ENCODE measurements at places on chromosomes 3 and 15.

GRCh38 chr15:35117543-35118265, 32.6 kb upstream of the NANOGP8 start:
- DNase-seq: no peak

GRCh38 chr15:74196175-74196574, 6.4 kb downstream of the STRA6 start:
- no peak for DNase-seq

DNA sequence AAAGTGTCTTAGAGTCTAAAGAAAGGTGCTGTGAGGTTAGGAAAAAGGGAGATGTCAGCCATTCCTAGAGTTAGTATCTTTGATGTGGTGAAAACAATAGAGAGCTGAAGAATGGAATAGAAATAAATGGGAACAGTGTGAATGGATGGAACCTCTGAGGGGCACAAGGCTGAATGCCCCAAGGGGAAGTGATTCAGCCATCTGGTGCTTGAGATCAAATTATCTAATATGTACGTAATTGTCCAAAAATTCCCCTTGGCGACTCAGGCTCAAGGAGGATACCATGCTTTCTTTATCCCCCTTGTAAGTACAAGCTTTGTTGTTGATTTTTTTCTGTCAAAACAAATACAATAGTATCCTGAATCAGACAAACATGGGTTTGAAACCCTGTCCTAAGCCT, 361.6 kb downstream of the LSAMP start:
- no peak for DNase-seq

GRCh38 chr15:53811530-53811929, 52.1 kb upstream of the WDR72 start:
- DNase-seq: no peak

- DNase-seq: no peak
These were observed 53.4 kb downstream of the TPRA1 start for GRCh38 chr3:127536830-127537812.

DNA sequence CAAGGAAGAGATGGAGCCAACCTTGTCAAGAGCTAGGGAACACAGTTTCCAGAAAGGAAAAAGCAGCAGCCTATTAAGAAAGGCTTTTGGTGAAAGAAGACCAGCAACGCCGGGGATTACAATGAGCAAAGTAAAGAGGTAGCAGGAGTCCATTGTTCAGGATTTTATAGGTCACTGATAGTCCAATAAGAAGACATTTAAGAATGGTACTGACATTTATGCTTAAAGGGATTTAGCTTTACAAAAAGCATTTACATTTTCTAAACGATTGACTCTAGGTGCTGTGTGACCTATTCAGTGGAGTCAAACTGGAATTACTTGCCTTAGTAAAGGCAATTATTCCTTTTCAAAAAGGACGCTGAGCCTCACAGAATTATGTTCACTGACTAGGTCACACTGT, 40.8 kb downstream of the CSNK1G1 start:
- no peak for DNase-seq

- DNase-seq: no peak
These were observed 80.7 kb upstream of the ALDH1L1 start for GRCh38 chr3:126261037-126261436.

DNA sequence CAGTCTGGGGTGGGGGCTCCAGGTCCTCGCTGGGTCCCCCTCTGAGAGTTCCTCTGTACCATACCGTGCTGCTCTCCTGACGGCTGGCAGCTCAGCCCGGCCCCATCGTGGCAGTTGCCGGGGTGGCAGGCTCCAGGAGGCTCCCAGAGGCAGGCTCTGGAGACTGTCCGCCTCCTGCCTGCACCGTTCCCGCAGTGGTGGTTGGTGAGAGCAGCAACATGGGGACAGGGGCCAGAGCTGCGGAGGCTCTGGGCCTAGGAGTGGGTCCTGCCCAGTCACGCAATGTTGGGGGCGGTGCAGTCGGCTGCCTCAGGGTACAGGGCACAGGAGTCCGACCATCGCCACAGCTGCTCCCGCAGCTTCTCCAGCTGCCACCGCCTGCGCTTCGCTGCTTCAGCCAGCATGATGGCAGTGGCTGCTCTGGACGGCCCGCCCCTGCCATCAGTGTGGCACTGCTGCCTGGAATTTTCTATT, 492.7 kb downstream of the AGBL1 start:
- DNase-seq: no peak

DNA sequence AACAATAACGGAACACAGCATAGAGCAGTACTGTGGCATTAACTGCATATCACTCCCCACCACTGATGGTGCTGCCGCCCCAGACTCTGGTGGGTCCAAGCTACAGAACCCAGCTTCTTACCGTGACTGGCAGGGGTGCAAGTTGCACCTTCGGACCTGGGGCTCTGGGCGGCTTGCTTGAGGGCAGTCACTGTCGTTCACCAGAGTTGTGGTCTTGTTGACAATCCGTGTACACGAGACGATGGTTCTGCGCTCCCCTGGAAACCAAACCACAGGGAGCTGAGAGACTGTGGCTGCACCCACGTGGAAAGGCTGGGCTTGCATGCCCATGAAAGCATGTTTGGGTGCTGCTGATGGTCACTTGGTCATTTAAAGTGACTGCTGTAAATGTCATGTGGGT, 293.0 kb downstream of the ADAMTS17 start:
- no peak for DNase-seq

DNA sequence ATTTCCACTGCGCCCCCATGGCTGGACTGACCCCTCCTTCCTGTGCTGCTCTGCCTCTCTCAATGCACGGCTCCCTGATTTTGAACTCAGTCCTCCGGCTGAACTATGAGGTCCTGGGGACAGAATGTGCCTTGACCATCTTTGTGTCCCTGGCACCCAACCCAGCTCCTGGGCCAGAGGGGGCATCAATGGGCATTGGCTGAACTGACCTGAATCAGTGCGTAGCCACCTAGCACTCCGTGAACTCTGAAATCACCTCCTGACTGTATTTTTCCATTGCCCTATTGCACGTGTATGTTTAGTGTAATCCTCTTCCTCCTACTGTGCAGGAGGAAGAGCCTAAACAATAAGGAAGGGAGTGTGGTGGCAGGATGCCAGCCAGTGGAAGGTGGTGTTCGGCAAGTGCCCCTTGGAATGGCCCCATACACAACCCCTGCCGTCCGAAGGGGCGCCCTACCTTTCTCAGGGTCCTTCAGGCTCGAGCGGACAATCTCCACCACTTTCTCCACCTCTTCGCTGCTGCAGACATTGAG, 33.5 kb downstream of the BDH1 start:
- DNase-seq: no peak

- DNase-seq: no peak
These were observed 96.0 kb downstream of the IQSEC1 start for GRCh38 chr3:12977117-12977808.

DNA sequence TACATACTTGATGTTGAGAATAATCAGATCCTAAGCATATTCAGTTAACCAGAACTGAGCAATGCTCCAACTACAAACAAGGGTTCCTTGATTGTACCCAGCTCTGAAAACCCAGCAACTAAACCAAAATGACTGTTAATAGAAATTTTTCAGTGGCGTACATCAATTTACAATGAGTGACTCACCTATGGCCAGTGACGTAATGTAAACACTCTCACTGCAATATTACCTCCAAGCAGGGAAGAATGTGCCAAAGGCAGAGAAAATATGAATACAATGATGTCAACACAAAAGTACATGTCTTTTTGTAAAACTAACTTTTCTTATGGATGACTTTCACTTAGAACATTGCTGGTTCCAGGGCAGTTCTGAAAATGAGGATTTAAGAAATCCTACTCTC, 611.3 kb downstream of the EDEM1 start:
- DNase-seq: no peak

- DNase-seq: no peak
These were observed 573.7 kb downstream of the EPHB1 start for GRCh38 chr3:135368781-135369180.

- no peak for DNase-seq
These were observed 95.8 kb upstream of the IL12A start for GRCh38 chr3:159892801-159893200.

GRCh38 chr15:84800365-84800806, 16.8 kb upstream of the ALPK3 start:
- no peak for DNase-seq

GRCh38 chr15:80694611-80695098, 455 bp upstream of the ABHD17C start:
- DNase-seq: peak; percentile 42

DNA sequence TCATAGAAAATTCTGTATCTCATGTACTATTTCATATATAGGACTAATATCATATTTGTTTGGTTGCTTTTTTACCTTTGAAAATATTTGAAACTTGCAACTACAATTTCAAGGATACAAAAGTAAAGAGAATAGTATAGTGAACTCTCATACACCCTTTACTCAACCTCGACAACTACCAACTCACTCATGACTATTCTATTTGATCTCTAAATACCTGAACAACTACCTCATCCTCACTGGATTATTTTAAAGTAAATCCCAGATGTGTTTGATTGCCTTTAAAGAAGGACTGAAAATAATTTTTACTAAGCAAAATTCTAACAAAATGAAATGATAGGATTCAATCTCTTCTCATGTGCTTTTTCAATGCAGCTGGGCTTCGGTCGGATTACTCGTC, 12.1 kb downstream of the TMPRSS7 start:
- DNase-seq: no peak

GRCh38 chr15:48449734-48450133, 118.5 kb downstream of the DUT start:
- DNase-seq: no peak

DNA sequence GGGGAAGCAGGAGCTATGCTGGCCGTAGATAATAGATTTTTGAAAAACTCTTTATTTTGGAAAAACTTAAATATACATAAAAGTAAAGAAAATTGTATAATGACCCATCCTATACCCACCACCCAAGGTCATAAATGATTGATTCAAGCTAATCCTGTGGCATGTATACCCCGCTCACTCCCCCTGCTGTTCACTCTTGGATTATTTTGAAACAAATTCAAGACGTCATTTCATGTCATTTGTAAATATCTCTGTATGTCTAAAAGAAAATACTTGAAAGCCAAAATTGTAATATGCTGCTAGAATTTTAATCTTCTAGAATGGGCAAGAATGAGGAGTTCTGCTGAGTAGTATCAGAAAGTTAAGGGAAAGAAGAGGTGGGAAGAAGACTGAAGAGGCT, 241.7 kb downstream of the FEZF2 start:
- no peak for DNase-seq

DNA sequence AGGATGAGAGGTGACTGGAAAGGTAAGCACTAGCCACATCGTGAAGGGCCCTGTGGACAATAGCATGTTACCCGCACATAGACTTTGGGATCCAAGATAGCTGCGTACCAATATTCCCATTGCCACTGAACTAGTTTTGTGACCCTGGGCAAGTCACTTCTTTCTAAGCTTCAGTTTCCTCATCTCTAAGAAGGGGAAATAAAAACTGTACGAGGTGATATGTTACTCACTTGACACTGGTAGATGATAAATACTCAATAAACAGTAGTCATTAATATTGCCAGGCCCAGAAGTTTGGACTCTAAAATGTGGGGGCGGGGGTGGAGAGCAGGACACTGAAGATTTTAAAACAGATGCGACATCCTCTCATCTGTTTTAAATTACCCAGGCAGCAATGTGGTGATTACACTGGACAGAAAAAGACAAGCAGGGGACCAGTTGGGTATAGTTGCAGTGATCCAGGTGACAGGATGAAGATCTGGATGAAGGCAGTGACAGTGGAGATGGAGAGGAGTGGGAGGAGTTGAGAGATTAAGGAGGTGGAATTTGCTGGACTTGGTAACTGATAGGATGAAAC, 2.5 kb downstream of the ATG7 start:
- DNase-seq: no peak

DNA sequence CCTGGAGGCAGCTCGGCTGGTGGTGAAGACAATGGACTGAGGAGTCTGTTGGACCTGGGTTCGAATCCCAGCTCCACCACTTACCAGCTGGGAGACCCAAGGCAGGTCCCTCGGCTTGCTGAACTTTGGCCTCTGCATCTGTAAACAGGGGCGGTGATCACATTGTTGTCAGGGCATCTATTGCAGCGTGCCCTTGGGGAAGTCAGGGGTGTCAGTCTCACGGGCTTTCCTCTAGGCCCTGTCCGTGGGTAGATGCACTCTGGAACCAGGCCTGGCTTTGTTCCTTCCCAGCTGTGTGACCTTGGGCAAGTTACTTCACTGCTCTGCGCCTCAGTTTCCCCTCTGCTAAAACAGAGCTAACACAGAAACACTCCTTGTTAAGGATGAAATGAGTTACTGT, 68.8 kb upstream of the SLC6A6 start:
- DNase-seq: no peak

DNA sequence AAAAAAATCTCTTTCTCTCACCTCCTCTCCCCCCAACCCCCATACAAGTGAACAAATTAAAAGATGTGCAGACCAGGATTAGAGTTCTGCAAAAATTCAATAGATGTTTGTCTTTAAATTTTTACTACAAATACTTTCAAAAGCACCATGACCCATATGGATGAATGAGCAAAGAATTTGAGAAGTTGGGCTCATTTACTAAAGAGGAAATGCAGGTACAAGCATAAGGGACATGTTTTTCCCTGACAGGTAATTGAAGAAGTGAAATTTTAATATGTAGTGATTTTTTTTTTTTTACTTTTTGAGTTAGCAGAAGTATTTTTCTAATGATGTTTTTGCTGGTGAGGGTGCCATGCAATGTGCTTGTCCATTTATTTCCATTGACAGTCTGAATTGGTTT, 15.3 kb downstream of the PIK3CA start:
- no peak for DNase-seq

- DNase-seq: no peak
These were observed 100.0 kb upstream of the RAP2B start for GRCh38 chr3:153061938-153062528.

- no peak for DNase-seq
These were observed 701.2 kb downstream of the NLGN1 start for GRCh38 chr3:174098746-174099145.
